ENCODE measurements at places on chromosomes 5 and 9.

GRCh38 chr9:3444016-3444415 is 81.8 kb downstream of the RFX3 start:
- no peak for DNase-seq

DNA sequence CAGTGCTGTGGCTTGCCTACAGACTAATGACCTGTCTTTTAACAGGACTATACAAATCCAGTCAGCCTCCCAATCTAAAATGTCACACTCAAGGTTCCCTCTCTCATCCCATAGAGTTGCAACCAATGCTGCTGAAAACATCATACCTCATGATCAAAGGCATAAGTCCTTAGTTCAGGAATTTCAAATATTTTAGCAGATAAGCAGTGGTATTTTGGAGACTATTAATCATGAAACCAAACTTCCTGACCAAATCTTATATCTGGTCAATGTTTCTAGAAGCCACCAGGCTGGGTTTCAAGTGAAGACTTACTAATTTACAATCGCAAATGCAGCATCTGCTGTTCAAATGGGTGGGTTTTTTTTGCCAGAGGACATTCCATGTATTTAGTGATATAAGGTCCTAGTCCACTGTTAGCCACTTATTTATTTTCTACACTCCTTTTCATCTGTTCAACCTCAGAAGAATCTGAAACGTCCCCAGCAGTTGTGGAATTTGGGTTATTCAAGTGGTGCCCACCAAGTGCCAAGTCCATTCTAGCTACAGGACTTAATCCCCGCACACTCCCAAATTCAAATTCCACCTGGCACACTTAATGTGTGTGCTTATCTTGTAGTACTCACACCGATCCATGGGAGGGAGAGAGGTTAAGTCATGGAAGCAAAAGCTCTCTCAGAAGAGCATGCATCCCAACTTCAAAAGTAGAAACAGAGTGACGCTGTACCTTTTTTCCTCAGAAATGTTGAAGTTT is 5.8 kb downstream of the TAS2R1 start:
- DNase-seq: no peak

DNA sequence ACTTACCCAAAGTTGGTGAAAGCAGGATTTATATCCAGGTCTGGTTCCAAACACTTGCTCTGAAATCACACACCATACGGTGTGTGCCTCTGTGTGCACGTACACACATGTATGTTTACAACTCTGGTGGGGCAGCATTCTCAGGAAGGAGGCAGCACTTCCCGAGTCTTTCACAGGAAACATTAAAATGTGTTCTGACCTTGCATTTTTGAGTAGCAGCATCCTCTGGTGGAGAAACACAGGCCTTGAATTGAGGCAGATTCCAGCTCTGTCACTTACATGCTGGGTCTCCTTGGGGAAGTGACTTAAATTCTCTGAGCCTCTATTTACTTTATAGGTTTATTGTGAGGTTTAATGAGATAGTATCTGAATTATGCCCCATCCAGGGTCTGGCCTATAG is 126.4 kb downstream of the RGS3 start:
- peak; percentile 63 for DNase-seq

DNA sequence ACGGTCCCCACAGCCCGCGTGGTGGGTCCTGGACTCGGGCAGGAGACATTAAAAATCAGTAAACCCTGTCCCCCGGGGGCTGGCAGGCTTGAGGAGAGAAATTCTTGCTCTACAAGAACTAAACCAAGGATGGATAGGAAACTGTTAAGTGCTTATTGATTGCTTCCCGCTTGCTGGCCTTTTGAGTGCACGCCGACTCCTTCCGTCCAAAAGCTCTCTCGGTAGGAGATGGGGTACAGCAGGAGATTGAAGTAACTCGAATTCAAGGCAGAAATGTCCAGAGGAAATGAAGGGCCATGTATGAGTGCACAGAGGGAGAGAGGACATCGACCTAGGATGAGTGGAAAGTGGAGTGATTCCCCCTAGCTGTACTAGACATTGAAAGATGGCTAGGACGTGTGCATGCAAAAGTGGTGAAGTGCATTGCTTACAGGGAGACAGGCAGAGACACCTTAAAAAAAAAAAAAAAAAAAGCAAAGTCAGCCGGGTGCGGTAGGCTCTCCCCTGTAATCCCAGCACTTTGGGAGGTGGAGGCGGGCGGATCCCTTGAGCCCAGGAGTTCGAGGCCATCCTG is 923 bp downstream of the RECK start:
- no peak for DNase-seq

- DNase-seq: no peak
These were observed 2.4 kb downstream of the SPINK6 start for GRCh38 chr5:148205044-148205806.

DNA sequence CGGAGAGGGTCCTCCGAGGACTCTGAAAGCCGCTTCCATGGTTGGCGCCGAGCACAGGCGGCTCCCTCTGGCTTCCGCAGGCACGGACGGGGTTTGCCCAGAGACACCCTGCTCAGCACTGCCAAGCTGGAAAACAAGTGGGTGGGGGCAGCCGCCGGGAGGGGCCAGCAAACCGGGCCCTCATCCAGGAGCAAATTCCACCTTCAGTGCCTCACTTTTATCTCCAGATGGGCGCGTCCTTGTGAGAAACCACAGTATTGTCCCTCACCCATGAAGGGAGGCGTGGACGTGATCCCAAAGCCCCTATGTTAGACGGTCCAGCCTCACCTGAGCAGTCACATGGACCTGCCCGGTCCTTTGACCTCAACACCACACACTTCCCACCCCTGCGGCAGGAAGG is 29.0 kb downstream of the MED10 start:
- no peak for DNase-seq

DNA sequence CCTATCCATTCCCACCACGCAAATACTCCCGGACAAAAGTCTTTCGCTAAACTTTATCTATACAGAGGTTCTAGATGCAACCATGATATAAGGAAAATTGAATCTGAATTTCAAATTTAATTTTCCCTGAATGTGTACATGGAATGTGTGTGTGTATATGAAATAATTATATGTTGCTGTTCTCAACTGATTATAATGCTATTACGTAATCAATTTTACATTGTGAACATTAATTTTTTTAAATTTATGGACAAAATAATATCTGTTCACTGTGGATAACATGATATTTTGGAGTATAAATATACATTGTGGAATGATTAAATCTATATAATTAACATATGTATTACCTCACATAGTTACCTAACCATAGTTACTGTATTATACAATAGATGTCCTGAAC is 1250.6 kb downstream of the EFNA5 start:
- no peak for DNase-seq

DNA sequence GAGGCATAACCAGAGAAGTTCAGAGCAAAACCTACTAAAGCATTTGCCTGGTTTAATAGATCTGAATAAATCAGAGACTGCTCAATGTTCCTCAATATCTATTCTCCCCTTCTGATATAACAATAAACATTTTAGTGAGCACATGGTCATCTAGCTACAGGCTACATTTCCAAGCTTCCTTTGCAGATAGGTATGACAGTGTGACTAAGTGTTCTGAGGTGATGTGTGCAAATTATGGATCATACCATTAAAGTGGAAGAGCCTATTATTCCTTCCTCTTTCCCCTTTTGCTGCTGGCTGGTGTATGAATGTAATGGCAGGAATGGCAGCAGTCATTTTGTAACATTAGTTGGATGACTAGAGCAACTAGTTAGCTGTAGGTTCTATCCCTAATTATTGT is 285.8 kb upstream of the RASA1 start:
- DNase-seq: no peak
